ENCODE measurements at places on chromosomes 11 and 22.

- no peak for DNase-seq
Observed at GRCh38 chr11:71442123-71442522, 6.1 kb downstream of the DHCR7 start.

DNA sequence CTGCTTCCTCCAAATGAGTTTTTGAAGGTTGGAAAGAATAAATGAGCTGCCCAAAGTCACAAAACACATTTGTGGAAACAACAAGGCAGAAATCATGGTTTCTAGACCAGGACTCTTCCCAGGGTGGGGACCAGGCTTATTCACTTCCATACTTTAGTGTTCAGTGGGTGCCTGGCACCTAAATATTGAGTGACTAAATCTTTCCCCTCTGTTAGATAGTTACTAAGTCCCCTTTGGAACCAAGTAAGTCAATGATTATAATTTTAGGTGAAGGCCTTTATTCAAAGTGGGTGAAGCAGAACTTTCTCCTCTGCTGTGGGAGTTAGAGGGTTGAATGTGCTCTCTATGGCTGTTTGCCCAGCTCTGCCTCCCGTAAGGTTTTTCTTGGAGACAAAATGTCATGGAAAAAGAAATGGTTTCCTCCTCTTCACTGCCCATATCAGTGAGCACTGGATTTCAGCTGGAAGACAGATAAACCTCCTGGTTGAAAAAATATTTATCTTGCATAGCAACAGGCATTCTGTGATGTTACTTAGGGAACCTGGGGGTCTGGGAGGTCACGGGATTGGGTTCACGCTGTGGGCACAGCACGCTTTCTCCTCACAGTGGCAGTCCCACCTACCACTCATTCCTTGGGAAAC lies 117.8 kb downstream of the CCDC81 start:
- DNase-seq, result no peak

DNA sequence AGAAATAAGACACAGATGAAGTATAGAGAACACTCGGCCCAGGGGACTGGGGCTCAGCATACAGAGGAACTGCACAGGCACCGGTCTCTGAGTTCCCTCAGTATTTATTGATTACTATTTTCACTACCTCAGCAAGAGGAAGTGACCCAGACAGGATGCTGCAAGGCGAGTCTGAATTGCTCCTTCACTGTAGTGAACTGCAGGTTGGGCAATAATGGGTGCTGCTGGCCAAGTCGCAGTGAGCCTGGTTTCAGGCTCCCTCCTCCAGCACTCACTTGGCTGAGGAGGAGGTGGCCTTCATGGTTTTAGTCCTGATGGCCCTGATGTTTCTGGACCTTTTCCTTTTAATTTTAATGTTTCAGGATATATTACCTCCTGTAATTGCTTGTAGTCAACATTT lies 10.4 kb downstream of the OR52K2 start:
- DNase-seq, result no peak

GRCh38 chr22:48476577-48476976 lies 1351.1 kb downstream of the BRD1 start:
- no peak for DNase-seq

- DNase-seq, result no peak
Observed at GRCh38 chr22:38937541-38937940, 19.9 kb upstream of the APOBEC3A start.

DNA sequence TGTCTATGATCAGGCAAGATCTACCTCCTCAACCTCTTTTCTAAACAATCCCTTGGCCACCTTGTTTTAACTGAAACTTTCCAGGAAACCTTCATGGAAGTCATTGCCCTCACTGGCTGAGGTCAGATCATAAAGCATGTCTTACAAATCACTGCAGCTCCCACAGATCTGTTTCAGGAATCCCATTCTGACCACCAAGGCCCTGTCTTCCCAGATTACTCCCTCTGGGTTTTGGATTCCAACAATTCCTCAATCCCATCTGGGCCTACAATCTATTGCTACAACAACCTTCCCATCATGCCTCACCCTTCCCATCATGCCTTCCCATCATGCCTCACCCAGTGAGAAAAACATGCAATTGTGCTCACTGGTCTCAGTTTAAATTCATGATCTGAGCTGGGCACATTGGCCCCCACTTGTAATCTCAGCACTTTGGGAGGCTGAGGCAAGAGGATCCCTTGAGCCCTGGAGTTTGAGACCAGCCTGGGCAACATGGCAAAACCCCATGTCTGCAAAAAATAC lies 15.9 kb downstream of the ADAMTS15 start:
- DNase-seq, result no peak

GRCh38 chr11:17293311-17293710 lies 16.8 kb downstream of the NUCB2 start:
- DNase-seq, result no peak

DNA sequence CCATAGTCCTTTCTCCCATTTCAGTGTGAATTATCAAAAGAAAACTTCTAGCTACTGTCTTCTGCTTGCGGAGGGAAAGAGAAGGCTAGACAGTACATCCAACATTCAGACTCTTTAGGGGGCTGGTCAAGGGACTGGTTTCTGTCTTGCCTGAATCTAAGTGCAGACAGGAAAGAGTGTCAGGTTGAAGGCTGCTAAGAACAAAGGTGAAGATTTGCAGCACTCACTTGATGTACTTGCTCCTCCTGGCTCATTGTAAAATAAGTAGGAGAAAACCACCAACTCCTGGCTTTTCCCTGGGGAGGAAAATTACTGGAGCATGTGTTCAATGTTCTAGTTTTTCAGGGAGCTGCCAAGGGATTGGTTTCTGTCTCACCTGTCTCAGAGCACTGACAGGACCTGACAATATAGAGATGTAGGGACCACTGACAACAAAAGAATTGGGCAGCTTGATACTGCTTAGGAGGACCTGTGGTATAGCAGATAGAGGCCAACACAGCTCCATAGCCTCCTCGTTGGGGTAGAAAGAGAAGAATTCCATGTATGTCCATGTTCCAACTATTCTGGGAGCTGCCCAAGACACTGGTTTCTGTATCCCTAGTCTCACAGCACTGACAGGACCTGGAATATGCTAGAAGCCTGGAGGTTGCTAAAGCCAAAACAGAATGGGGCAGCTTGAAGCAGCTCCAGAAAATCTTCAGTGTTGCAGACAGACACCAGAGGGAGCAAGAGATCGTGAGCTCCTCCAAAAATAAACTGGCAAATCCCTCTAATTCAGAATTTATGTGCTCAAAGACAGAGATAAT lies 39.7 kb upstream of the MMP12 start:
- DNase-seq, result no peak

DNA sequence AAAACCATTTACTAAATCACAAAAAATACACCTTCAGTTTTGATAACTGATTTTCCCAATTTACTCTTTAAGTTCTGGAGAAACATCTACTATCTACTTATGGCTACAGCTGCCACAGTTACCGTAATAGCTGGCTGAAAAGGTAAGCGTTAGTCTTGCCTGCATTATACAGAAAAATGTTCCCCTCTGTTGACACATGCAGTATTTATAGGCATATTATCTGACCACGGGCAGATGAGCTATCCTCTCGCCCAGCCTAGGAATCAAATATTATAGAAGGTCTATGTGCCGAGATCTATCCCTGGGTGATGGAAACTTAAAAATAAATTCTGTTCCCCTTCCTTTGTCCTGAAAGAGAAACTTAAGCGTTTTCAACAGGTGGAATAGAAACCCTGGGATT lies 283.8 kb downstream of the CADM1 start:
- DNase-seq, result no peak

All from T-helper 9 cell (primary cell).